ENCODE measurements at places on chromosomes 16 and 17.

GRCh38 chr16:19722981-19723380 is 4.9 kb downstream of the IQCK start:
- no peak for DNase-seq

DNA sequence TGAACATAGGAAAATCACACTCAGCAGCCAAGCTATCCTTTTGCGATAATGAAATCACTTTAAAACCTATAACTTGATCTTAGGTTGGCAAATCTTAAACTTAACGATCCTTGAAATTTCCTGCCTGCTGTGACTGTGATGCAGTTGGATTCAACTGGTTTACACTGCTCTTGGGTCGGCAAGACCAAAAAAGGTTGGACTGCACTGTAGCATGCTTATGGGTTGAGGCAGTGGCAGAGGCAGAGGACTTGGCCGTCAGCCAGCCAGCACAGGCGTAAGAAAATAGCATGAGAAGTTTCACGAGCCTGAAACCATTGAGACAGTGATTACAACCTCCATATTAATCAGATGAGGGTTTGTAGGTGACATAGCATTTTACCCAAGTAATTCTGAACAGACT is 21.4 kb downstream of the WSB1 start:
- no peak for DNase-seq

GRCh38 chr17:65750631-65751115 is 189.2 kb upstream of the AXIN2 start:
- peak; percentile 33 for DNase-seq

DNA sequence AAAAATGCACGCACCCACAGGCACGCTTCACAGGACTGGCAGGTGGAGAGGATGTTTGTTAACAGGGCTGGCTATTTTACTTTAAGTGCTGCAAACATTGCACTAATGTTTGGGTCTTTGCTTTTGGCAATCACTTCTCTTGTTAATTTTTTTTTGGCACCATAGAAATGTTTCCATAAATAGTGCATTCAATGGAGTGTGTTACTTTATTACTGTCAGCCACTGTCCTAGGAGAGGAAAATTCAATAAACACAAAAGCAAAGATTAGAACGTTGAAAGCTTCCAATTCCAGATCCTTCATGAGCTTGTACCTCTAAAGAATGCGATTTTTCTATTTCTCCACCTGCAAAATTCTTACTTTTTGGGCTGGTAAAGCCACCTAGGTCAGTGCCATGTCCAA is 743.5 kb downstream of the WWOX start:
- DNase-seq: no peak

DNA sequence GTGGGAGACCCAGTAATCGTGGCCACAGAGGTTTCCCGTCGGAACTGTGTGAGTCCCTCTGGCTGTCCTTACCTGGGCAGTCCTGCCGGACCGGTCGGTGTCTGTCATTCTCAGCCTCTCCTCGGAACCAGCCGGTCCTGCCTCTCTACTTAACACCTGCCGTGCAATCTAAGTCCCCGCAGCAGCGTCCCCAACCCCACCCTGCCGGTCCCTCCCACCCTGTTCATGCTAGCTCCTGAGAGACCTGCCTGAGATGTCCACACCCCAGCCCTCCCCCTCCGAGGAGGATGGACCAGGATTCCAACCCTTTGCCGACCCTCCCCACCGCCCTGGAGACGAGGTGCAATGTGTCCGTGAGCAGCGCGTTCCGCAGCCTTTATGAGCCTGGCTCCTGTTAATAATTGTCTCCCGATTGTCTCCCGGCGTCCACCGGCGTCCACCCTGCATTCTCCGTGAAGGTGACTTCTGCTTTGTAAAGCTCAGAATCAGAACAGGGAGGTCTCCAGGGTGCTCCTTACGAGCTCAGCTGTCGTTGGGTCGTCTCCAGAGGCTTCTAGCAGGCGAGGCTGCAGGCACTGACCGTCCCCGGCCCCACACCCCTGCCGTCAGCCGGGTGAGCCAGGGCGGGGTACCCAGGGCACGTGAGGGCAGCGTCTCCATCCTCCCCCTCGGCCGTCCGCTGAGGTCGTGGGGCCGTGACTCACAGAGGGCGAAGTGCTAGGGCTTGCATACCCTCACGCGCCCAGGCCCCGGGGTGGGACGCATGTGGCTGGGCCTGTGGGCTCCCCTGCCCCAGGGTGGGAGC is 10.1 kb downstream of the METRNL start:
- no peak for DNase-seq

GRCh38 chr17:67365738-67366192 is 612 bp downstream of the PSMD12 start:
- no peak for DNase-seq

- no peak for DNase-seq
These were observed at the start of gene APOH for GRCh38 chr17:66228887-66229782. APOH (minus strand) TSS chr17:66229415; CDS start chr17:66229379, 36 bp downstream.

DNA sequence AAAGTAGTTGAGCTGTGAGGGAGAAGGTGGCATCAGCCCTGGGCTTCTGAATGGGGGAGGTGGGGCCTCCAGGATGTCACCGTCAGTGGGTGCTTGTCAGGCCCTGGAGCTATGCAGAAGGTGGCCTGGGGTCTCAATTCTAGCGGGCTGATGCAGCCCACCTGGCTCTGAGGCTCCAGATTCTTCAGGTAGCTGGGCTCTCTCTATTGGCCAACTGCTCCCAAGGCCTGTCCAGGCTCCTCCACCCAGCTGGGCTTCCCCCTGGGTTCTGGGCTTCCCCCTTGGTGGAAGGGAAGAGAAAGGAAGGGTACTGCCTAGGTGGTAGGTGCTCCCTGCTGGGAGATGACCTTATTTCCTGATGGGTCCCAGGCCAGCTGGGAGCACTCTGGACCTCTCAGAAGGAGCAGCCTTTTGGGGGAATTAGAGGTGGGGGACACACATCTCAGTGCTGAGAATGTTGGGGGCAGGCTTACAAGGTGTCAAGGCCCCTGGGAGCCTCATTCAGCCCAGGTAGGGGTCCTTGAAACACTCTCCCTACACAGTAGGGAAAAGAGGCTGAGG is 1728.3 kb downstream of the TP53TG3F start:
- DNase-seq: no peak

DNA sequence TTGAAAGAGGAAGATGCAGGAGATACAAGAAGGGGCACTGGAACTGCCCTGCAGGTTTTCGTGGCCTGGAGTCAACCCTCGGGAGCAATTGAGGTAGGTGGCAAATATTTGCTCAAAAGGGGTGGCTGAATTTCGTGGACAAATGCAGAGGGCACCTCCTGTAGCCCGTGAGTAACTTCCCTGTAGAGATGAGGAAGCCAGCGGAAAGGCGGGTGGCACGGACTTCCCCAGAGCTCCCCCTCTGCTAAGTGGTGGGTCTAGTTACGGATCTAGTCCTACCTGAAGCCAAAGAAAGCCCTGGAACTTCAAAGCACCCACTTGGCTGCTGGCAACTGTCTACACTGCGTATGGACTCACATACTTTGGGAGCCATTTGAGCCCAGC is 1.0 kb upstream of the ATP2C2 start:
- DNase-seq: no peak

GRCh38 chr17:81324851-81325713 is 30.0 kb upstream of the SLC38A10 start:
- DNase-seq: no peak

DNA sequence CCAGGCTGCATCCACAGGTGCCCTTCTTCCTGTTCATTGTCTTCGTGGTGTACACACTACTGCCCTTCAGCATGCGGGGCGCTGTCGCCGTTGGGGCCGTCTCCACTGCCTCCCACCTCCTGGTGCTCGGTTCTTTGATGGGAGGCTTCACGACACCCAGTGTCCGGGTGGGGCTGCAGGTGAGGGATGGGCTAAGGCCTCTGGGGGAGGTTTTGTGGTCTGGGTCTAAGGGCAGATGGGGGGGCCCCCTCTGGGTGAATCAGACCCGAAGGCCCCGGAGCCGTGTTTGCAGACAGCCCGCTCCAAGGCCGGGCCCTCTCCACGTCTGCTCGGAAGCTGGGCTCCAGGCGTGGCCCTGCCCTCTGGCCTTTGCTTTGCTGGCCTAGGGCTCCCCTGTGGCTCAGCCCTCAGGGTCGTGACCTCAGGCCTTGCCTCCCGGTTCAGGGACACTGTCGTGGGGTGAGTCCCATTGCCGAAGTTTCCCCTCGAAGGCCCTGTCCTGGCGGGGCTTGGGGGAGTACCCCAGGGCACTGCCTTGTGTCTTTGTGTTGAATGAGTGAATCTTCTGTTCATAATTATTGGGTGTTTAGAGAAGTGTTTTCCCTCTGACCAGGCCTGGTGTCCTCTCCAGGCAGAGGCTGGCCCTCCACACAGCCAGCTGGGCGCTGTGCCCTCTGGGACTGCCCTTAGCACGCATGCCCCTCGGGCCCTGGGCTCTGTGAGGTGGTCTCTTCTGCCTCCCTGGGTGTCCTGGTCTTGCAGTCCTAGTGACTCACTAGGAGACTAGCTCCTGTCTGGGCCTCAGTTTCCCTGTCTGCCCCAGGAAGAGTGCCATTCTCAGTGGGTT is 25.6 kb downstream of the ADCY7 start:
- DNase-seq: no peak

DNA sequence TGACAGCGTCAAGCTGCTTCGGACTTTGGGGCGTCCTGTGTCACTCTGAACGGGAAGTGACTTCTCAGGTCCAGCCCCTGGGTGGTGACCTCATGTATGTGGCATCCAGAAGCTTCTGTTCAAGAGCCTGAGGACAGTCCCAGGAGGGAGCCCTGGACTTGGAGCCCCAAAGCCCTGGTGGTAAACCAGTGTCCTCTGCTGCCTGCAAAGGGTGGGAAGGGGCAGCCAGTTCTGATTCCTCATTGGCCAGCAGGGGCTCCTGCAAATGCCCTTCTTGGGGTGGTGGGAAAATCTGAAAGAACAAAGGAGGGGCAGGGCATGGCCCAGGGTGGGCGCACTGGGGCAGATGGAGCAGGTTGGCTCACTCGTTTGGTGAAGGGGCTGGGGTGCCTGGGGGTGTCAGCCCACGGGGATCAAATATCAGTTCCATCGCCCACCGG is 1.6 kb downstream of the OSGIN1 start:
- DNase-seq: no peak

GRCh38 chr16:19835968-19836421 is 48.7 kb downstream of the GPRC5B start:
- DNase-seq: no peak

GRCh38 chr17:76676629-76677028 is 33.1 kb upstream of the ST6GALNAC1 start:
- no peak for DNase-seq

DNA sequence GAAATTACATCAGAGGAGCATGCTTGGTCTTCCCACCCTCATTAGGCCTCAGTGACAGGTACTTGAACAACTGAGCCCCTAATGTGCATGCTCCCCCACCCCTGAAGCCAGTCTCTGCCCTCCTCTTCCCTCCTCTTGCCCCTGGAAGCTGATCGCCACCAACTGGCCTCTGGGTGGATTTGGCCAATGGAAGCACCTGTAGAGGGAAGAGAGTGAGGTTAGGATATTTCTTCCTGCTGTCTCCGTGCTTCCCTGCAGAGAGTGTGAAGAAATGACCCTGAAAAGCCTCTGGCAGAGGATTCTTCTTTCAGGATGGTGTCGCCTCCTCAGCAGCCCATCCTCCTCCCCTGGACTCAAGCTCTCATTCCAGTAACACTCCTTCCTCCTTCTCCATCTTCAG is 5.9 kb upstream of the CBLN1 start:
- no peak for DNase-seq

DNA sequence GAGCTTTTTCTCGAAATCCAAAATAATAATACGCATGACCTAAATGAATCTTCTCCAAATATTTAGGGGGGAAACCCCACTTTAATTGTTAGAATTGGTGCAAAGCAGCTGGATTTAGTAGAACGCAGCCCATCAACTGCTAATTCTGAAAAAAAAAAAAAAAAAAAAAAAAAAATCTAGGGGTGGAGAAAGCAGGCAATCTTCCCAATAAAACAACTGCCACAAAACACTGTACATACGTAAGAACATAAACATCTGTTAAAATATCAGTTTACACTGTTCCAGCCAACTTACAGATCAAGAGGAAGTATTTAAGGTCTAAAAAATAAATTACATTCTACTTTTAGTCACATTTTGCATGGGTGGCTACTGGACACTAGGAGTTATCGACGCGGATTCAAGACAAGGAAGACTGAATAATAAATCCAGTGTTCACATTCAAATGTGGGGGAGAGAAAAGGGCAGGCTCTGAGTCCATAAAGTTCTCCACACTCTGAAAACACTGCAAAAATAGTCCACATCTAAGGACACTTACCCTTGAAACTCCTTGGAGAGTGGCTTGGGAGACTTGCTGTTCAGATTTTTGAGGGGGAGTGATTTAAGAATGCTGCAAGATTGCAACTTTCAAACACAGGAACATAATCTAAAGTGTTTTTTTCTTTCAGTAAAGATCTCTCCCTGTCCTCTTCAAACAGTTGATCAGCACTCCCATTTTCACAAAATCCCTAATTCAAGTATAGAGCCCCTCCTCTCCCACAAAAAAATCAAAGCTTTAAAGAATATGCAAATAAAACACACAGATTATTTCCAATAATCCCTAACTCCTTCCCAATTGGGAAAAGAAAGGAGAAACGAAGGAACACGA is 1.3 kb downstream of the APPBP2 start:
- DNase-seq: no peak

DNA sequence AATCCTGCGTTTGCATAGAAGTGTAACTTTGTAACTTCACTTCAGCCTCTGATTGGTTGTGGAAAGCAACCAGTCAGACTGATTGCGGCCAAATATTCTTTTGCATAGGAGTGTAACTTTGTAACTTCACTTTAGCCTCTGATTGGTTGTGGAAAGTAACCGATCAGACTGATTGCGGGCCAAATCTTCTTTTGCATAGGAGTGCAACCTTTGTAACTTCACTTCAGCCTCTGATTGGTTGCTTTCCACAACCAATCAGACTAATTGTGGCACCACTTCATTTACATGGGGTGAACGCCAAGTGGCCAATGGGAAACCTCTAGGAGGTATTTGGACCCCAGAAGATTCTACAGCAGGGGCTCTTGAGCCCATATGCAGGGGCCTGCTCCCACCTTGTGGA is 1.8 kb upstream of the TMEM98 start:
- DNase-seq: no peak

- no peak for DNase-seq
These were observed 3.3 kb upstream of the HELZ start for GRCh38 chr17:67248291-67248690.

GRCh38 chr17:15478845-15479244 is 11.4 kb upstream of the CDRT4 start:
- no peak for DNase-seq

- DNase-seq: peak; percentile 66
These were observed 8.7 kb downstream of the CLUAP1 start for GRCh38 chr16:3509470-3509928.

DNA sequence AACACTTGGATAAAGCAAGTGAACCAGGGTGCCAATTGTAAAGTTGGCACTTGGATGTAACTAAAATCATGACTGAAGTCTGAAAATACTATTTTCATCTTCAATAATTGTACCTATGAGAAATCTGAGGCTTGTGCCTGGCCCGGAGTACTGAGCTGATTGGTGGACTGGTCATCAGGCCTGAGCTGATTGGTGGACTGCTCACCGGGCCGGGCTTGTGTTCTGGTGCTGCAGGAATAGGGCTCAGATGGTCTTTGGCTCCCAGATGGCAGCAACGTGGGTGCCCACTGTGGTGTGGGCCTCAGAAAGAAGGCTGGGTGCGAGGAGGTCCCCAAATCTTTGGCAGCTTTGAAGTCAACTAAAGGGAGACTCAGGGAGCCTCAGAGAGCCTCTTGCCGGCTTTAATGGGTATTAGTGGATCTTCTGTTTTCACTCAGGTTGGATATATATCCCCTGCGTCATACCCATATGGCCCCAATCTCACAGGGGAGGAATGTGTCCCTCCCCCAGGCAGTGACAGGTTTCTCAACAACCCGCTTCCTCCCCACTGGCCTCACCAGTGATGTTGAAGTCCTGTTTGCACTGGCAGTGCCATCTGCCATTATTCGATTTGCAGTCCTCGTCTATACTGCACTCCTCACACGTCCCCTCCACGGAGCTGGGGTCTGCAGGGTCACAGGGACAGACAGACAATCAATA is 4.7 kb downstream of the UMOD start:
- DNase-seq: no peak

- no peak for DNase-seq
These were observed 583 bp upstream of the CYLD start for GRCh38 chr16:50741225-50741780.
